Endothelial cell of umbilical vein (primary cell): ENCODE measurements at places on chromosomes 1 and 21. TPM values are rescaled to one million over a fixed set of nuclear protein-coding genes. Genes with fewer than 3 reads are reported as not detected.
A peak's percentile ranks its signal among the peaks of the same experiment; 100 is the strongest.

The FMOD gene
- 0.11 TPM in 1 of 2 replicates, not detected in the other for total RNA-seq

The SERPINC1 gene
- 0.35 TPM in 1 of 2 replicates, not detected in the other for total RNA-seq

- no peak for DNase-seq
Measured at GRCh38 chr1:154593390-154593789, 14.6 kb downstream of the ADAR start.

DNA sequence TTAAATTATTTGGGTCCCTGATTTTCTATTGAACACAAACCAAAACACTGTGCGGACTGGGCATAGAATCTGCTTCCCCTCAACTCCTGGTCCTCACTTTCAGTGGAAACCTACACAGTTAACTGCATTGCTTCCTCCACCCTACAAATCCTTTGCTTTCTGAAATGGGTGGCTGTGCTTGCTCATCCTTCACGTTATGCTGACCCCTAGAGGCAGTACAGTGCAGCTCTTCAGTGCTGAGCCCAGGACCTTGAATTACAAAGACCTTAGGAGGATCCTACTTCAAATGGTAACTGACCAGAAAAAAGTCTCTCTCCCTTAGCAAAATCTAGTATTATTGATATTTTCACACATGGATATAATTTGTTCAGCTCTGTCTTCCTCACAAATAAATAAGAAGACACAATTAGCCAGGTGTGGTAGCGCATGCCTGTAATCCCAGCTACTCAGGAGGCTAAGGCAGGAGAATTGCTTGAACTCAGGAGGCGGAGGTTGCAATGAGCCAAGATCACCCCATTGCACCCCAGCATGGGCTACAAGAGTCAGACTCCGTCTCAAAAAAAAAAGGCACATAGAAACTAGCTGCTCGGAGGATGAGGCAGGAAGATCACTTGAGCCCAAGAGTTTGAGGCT is 63.4 kb upstream of the L1TD1 start:
- peak; percentile 56 for DNase-seq

GRCh38 chr1:205379056-205379455 is 22.3 kb upstream of the KLHDC8A start:
- DNase-seq, result no peak

- DNase-seq, result no peak
Measured at GRCh38 chr1:60427701-60428100, 354.1 kb upstream of the C1orf87 start.

- no peak for DNase-seq
Measured at GRCh38 chr21:37865156-37865555, 51.1 kb downstream of the KCNJ6 start.

The SNIP1 gene
- total RNA-seq, result 18.4 and 19.6 TPM in 2 replicates

The FCGR2B gene
- not detected in 2 replicates for total RNA-seq

The NBPF6 gene
- total RNA-seq, result not detected in 2 replicates

The CHRM3 gene
- total RNA-seq, result not detected in 2 replicates

DNA sequence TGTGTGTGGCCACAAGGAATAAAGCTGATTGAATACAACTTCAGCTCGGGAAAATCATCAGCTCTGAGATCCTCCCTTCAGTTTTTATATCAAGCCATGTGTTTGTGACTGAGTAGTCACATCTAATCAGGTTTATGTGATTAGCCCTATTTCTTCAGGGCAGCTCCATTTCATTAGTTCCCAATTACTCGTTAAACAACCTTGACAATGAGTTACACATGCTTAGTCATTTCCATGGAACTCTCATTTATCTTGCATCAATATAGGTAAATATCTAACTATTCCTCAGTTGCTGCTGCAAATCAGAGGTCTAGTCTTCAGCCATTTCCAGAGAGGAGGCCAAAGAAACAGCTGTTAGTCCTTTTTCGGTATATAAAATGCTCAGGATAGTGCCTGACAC is 16.3 kb downstream of the CRB1 start:
- no peak for DNase-seq

- no peak for DNase-seq
Measured at GRCh38 chr1:203569490-203570318, 56.9 kb upstream of the ATP2B4 start.
